ENCODE measurements at places on chromosomes 1 and 21.

DNA sequence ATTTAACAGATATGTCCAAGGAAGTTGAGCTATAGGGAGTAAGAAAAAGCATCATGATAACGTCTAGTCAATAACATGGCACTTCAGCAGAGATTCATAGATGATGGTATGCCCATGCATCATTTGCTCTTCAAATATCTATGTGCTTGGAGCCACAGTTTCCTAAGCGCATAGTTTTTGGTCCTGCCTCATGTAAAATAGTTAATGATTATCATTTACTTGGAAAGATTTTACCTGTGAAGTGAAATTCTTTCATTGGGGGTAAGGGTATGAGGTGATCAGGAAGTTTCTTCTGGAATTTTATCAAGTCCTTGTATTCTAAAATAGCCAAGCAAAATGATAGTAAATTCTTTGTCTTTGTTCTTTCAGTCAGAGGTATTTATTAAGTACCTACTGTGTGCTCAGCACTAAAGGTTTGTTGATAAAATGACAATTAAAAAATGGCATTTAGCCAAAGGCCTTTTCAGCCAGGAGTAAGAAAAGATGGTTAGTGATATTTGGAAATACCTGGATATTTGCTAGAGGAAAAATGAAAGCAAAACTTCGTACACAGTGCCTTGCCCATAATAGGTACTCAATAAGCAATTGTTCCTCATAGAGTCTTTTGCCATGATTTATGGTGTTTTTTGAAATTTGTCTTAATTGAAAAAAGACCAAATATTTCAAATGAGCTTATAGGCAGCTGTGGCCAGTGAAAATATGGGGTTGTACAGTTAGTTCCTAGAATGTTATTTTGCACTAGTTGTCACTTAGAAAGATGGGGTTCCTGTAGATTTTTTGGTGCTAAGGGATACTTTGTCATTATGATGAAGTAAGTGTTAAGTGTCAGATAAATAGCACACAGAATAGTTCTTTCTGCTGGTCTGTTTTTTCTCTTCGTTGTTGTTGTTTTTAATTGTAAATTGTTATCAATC is 13.1 kb downstream of the PDIK1L start:
- DNase-seq: no peak

GRCh38 chr1:83086346-83086745 is 912.6 kb downstream of the TTLL7 start:
- DNase-seq: no peak

GRCh38 chr1:32736812-32737791 is 34.5 kb upstream of the SYNC start:
- no peak for DNase-seq

DNA sequence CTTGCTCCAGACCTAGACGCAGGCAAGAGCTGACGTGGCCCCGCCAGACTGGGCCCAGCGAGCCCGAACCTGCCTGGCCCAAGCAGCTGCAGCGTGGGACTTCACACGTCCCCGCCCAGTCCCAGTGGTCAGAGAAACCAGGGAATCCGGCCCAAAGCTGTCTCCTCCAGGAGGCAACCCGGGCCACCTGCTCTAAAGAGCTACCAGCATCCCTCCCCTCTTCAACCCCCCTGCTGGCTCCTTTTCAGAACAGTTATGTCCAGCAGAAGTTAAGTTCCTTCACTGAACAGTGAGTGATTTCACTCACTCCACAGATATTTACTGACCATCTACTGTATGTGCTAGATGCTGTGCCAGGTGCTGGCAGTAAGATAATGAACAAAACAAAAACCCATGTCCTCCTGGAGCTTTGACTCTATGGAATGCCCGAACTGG is 2.1 kb upstream of the EFNA1 start:
- DNase-seq: no peak

DNA sequence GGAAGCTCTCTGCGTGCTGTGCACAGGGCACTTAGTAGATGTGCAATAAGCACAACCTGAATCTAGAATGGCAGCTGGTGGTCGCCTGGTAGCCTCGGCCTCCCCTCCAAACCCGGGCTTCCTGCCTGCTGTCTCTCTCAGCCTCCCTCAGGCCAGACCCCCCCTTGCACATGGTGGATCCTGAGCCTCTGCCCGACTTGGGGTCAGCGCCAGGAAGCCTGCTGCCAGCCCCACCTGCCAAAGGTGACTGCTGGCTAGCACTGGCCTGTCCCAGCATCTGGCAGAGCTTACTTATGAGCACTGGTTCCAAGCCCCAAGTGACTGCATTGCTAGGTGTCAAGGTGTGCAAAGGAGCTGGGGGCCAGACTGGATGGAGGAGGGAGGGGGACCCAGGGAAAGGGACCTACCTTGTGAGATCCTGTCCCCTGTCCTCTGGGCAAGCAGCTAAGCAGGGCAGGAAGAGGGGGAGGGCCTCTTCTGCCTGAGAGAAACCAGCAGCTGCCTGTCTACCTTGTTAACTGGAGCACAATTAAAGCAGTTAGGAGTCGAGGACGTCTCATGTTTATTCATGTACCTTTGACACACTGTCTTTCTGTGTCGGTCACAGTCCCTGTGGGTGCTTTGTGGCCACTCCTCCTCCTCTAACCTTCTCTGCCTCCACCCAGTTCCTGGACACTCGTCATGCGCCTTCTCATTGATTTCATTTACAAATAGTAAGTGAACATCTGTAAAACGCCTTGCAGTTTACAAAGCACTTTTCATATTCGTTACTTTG is 100.9 kb downstream of the DDX20 start:
- no peak for DNase-seq

GRCh38 chr1:223724376-223724775 is 12.0 kb downstream of the CAPN2 start:
- DNase-seq: no peak

DNA sequence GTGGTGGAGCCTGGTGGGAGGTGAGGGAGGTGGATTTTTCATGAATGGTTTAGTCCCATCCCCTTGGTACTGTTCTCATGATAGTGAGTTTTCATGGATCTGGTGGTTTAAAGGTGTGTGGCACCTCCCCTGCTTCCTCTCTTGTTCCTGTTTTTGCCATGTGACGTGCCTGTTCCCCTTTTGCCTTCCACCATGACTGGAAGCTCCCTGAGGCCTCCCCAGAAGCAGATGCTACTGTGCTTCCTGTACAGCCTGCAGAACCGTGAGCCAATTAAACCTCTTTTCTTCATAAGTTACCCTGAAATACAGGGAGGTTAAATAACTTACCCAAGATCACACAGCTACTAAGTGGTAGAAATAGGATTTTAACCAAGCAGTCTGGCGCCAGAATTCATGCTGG is 4.3 kb upstream of the HEYL start:
- DNase-seq: no peak

DNA sequence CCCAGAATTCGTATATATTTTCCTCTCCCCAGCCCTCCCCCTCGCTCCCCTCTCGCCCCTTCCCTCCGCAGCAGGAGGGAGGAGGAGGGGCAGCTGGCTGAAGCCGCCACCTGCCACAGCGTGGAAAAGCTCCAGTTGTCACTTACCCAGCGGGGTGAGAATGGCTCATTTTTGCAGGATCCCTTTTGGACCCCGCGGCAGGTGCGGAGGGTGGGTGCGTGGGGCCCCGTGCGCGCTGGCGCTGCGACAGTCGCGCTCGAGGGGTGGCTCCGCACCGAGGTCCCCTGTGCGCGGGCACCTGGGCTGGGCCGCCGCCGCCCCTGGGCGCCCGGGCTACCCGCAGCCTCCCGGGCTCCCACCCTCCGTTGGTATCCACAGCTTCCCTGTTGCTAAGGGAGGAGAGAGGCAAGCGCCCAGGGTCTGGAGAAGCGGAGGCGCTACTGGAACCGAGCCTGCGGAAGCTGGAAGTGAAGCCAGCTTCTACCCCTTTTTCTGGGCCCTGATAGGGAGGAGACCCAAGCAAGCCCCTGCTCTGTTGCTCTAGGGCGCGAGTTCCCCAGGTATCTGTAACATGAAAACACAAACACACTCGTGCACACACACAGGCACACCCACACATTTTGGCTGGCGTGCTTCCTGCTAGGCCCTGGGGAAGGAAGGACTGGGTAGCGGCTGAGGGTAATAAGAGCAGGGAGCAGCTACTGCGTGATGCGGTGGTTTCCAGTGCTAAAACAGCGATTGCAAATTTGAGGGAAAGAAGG is at the start of gene ERICH3:
Gene ERICH3 (minus strand): TSS at position 442 of the 761 bp plus-strand sequence. CDS start 273 bp downstream, at position 169.
- no peak for DNase-seq

GRCh38 chr1:45009956-45010854 is 919 bp downstream of the HECTD3 start:
- no peak for DNase-seq

DNA sequence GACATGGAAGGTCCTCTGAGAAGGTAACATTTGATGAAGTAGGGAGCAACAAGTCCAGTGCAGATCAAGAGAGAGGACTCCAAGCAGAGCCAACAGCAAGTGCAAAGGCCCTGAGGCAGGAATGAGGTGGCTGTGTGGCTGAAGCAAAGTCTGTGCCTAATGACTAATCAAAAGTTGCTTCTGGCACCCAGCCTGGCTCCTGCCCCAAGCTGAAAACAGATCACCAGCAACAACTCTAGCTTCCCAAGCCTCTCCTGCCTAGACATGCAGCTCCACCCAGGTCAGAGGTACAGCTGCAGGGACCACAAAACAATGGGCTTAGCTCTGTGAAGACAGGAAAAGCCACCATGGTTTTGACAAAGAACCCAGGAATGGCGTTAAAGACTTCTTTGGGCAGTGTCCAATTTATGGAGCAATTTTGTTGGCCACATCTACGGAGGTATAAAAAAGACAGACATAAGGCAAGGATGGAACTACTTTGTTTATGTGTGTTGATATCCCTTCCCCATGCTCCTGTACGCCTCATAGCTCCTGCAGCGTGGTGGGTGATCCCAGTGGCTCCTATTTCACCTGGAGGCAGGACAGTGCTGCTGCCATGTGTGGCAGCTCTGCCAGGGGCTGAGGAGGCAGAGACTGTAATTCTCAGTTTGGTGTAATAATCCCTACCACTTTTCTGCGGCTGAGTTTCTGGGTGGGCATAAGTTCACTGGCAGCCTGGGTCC is 26.4 kb upstream of the IGSF3 start:
- DNase-seq: no peak

DNA sequence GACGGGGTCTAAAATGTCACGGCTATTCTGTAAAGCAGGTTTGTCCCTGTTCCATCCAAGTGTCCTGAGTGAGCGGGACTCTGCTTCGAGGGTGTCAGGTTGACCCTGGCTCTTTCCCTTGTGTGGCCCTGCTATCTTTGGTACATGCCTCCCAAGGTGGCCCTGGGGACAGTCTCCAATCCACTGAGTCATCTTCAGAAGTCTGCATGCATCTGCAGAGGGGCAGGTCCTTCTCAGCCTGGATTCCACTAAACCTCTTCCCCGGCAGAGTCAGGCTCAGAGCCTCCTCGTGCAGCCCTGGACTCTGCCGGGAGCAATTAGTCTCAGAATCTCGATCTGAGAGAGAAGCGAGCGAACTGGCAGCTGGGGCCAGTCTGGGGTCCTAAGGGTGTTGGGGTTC is 50.1 kb upstream of the KCNJ15 start:
- no peak for DNase-seq

DNA sequence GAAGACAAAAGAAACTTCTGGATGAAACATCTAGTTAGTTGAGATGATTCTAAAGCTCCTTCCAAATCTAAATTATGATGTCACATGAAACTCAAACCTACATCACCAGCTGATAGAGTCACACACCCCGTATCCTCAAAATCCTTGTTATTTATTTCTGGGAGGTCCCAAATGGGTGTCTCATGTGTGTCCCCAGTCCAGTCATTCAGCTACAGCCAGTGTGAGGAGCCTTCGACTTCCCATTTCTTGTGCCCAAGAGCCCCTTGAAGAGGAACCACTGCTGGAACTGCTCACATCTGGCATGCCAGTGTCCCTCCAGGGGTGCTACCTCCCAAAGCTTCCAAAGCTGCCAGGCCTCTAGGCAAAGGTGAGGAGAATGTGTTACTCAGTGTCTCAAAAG is 32.5 kb upstream of the KCNA3 start:
- no peak for DNase-seq

DNA sequence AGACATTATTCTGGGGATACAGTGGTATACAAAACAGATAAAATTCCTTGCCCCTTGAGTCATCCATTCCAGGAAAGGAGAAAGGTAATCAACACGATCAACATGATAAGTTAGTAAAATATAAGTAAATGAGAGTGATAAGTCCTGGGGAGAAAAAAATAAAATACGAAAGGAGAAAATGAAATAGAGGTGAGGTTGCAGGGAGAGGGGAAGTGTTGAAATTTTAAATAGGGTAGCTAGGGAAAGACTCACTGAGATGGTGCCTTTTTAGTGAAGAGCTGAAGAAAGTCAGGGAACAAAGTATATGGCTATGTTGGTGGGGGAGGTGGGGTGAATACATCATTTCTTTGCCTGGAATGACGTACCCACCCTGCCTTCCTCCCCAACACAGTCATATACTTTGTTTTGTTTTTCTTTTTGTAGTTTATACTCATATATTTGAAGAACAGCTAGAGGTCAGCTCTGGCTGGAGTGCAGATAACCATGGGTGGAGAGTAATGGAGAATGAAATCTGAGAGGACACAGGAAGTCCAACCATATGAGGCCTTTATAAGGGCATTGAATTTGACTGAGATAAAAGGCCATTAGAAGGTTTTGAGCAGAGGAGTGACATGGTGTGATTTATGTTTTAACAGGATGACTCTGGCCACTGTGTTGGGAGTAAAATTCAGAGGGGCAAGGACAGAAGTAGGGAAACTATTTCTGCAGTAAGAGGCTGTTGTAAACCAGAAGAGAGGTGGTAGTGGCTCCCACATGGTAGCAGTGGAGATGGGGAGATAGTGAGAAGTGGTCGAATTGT is 54.8 kb downstream of the OSBPL9 start:
- no peak for DNase-seq

- DNase-seq: no peak
Measured at GRCh38 chr21:37619464-37619974, 252.9 kb downstream of the DYRK1A start.

DNA sequence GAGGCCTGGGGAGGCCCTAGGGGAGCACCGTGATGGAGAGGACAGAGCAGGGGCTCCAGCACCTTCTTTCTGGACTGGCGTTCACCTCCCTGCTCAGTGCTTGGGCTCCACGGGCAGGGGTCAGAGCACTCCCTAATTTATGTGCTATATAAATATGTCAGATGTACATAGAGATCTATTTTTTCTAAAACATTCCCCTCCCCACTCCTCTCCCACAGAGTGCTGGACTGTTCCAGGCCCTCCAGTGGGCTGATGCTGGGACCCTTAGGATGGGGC is 5.2 kb downstream of the ELF3 start:
- no peak for DNase-seq

DNA sequence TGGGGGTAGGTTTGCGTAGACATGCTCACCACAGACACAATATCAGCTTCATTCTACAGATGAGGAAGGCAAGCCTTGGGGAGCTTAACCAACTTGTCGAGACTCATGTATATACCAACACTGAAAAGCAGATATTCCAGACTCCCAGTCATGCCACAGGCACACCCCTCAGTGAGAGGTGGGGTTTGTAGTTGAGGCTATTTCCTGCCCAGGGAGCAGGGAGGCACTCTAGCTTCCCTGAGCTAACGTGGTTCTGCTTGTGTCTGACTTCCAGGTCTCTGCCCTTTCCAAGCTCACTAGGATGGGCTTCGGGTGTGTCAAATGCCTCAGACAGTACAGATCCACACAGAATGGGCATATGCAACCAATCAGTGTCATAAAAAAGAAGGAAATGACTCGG is 122.3 kb upstream of the RUNX1 start:
- no peak for DNase-seq
